ENCODE measurements at places on chromosomes 1 and 21.

GRCh38 chr1:182259968-182260367 lies 131.6 kb downstream of the GLUL start:
- DNase-seq, result no peak

- no peak for DNase-seq
These were observed 96.2 kb downstream of the LAMC2 start for GRCh38 chr1:183282101-183282855.

DNA sequence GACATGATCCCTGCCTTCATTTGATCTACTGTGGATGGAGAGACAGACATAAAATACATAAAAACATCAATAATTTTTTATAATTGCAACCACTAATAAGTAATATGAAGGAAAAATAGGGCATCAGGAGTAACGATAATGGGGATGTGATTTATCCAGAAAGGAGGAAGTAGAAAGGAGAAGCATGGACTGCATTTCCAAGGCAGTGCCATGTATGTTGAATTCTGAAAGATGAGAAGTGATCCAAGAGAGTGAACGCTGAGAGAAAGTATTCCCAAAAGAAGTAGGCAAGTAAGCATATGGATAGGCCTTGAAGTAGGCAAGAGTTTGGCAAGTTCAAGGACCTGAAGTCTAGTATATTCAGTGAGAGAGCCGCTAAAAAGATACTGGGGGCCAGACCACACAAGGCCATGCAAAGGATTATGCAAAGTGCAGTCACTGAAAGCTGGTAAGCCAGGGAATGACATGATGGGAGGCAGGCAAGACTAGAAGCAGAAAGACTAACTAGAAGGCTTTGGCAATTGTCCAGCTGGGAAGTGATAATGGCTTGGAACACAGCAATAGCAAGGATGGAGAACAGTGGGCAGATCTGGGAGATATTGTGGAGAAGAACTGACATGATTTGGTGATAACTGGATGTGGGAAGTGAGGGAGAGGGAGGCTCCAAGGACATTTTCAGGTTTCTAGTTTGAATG lies 85.9 kb downstream of the TM2D1 start:
- DNase-seq, result no peak

- DNase-seq, result no peak
These were observed 24.8 kb downstream of the S100A10 start for GRCh38 chr1:151968791-151969399.

DNA sequence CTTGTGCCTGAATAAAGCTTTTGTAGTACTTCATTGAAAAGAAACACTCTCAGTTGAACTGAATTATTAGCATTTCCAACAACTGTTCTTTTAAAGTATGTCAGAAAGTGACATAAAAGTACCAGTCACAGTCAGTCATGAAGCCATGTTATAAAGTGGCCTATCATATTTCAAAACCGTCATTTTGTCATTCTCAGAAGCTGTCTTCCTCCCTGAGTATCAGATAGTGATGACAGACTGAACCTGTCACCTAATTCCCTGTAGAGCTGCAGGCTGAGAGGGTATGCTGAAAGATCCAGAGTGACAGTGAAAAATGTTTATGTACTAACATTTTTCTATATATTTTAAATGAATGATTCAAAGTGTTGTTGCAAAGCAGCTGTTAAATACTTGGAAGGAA lies 1121.7 kb upstream of the PRMT6 start:
- no peak for DNase-seq

- DNase-seq, result no peak
These were observed 458.9 kb upstream of the RGS18 start for GRCh38 chr1:191699343-191699742.

DNA sequence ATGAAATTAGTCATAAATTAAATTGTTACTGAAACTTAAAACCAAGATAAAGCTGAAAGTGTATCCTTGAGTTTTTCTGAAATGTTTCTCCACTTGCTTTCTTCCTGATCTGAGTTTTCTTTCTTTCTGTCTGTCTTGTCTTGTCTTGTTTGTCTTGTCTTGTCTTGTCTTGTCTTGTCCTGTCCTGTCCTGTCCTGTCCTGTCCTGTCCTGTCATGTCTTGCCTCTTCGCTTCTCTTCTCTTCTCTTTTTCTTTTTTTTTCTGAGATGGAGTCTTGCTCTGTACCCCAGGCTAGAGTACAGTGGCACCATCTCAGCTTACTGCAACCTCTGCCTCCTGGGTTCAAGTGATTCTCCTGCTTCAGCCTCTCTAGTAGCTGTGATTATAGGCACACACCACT lies 73.7 kb downstream of the ADGRL2 start:
- no peak for DNase-seq

GRCh38 chr21:29181799-29182470 lies 51.5 kb downstream of the MAP3K7CL start:
- no peak for DNase-seq

- DNase-seq, result no peak
These were observed 84.3 kb downstream of the WDR64 start for GRCh38 chr1:241736387-241736786.

- no peak for DNase-seq
These were observed 1.6 kb downstream of the SLC44A3 start for GRCh38 chr1:94821636-94822305.

DNA sequence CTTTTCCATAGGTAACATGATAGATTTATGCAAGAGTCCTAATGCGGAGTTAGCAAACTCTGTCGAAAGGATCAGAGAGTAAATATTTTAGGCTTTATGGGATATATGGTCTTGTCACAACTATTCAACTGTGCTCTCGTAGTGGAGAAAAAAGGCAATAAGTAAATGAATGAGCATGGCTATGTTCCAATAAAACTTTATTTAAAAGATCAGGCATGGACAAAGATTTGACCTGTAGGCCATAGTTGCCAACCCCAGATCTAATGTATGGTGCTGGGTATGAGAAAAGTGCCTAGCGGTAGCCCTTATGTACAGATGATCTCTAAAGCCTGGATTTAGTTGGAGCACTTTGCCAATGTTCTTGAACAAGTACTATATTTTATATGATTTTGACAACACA lies 498.8 kb upstream of the C1orf87 start:
- no peak for DNase-seq

DNA sequence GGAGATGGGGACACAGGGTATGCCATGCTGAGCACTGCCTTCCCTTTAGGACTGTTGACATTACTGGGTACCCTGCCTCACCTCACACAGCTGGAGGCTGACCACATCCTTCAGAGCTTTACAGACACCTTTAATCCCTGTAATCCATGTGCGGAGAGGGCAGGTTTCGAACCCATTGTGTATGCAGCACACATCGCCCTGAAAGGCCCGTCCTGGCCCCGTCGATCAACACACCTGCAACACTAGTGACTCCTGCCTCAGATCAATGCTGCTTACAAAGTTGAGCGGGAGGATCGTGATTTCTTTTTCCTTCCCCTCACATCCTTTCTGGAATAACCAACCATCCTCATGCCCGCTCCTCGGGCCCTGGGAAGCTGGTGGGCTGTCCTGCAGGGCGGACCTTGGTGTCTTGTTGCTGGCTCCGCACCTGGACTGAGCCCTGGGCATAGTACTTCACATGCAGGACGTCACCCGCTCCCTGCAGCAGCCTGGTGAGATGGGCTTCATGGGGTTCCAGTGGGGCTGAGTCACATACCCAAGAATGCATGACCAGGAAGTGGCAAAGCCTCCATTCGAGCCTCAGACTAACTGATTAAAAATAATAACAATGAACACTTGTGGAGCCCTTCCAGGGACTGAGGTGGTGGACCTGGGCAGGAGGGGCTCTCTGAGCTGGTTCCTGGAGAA lies 403.6 kb downstream of the PTPRU start:
- DNase-seq, result no peak

DNA sequence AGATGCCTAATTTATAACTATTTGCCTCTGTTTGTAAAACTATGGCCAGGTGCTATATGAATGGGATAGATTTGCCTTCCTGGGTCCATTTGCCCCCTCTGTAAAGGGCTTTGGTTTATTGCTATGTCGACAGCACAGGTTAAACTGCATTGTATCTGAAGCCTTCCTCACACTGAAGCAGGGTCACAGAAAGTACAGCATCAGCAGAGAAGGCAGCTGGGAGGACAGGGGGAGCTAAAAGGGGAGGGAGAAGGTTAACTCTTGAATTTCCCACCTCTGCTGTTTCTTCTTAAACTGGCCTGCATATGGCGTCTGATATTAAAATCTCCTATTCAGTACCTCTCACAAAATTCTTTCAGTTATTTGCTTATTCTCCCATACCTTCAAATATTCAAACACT lies 297.4 kb downstream of the TM2D1 start:
- no peak for DNase-seq

DNA sequence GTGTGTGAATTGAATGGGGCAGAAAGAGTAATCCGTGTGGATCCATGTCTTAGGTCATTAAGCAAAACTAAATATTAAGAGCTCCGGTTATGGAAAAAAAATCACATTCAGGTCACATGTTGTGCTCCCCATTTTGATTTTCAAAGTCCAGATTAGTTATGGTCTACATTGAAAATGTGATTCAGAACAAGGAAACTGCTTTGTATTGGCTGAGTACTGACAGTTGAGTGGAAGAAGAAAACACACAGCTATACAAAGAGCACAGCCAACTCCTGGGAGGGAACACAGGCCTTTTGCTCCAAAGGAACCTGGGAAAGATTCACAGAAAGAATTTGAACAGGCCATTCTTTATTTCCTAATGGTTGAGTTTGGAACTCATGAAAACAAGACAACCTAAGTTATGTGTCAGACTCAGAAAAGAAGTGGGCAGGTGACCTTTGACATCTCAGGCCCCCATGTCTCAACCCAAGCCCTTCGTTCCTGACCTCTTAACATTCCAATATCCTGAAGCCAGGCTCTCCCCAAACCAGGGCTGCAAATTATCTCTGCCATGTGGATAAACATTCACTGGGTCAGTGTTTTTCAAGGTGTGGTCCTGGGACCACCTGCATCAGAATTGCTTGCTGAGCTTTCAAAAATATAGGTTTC lies 159.3 kb upstream of the LMO4 start:
- no peak for DNase-seq

- DNase-seq, result no peak
These were observed 23.1 kb upstream of the SLC27A3 start for GRCh38 chr1:153752072-153752471.

- no peak for DNase-seq
These were observed 6.3 kb downstream of the HTR1D start for GRCh38 chr1:23210963-23211362.

DNA sequence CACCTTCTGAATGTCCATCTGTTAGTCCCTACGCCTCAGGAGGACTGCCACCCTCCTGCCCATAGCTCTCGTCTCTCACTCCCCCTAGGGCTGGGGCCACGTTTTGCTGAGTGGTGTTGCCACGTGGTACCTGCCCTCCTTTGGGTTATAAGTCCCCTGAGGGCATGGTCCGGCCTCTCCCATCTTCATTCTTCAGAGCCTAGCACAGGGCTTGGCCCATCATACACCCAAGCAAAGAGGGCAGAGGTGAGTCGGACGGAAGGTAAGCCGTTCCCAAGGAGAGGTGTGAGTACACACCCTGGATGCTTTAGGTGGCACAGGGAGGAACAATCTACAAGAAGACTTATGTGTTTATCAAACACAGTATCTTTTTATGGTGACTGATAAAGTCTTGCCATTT lies 10.9 kb downstream of the PADI2 start:
- DNase-seq, result no peak

DNA sequence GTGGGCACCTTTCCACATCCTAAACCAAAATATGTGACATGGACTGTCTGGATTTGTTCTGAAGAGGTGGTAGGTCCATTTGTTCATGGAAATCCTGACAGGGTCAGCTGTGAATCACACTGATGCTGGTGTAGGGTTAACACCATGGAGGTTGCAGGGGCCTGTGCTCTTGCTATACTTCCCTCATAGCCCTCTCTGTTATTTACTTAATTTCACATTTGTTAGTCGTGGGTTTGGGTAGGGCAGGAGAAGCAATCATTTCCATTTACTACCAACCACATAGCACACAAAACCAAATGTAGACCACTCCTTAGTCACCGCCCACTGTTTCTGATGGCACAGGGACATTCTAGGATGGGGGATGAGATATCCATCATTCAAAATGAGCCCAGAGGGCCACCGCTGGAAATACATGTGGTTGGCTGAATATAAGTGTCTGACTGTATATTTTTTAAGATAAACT lies 61.8 kb upstream of the POU2F1 start:
- no peak for DNase-seq

DNA sequence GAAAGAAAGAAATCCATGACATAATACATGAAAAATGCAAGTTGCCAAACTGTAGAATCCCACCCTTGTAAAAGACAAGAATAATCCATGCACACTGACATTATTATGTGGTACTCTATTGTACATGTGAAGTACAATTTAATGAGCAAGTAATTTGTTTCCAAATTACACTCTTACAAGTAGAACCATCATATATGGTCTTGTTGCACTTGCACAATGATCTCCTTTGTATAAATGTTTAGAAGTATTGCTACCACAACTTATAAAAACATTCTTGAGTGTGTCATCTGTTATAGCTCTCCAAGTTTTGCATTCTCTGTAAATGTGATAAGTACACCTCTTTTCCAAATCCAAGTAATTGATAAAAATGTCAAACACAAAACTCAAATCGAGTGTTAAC lies 29.1 kb upstream of the ZNF281 start:
- no peak for DNase-seq

DNA sequence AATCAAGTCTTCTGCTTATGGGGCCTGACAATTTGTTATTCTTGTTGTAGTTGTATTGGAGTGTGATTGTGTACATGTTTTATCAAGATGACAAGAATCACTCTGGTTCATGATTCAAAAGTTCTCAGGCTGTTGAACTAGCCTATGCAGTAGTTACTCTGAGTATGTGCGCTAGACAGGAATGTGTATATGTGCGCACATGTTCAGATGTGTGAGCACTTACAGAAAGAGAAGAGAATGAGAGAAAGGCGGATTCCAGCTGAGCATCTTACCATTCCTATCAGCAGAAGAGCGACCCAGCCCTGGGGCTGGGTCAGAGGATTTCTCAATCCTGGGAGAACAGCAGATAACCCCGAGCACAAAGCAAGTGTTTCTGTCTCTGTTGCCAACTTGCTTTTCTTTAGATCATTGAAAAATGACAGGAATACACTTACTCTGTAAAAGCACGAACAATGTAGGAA lies 110.8 kb upstream of the HOOK1 start:
- DNase-seq, result no peak

DNA sequence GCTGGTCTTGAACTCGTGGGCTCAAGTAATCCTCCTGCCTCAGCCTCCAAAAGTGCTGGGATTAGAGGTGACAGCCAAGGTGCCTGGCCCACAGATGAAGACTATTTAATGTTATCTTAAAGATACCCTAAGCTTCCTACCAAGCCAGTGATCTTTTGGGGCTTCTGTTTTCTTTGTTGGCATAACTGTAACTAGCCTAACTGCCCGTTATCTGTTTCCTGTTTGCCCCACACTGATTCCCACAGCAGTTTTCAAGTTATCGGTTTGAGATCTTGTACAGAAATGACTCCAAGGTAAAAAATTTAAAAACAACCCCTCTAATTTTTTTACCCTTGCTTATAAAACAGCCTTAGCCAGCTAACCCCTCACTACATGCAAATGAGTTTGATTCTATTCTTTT lies 12.4 kb downstream of the SELL start:
- DNase-seq, result no peak

All from keratinocyte (primary cell).